ENCODE measurements at places on chromosomes 2 and 18.

- DNase-seq, result no peak
Measured at GRCh38 chr18:24370120-24370519, 27.5 kb downstream of the OSBPL1A start.

DNA sequence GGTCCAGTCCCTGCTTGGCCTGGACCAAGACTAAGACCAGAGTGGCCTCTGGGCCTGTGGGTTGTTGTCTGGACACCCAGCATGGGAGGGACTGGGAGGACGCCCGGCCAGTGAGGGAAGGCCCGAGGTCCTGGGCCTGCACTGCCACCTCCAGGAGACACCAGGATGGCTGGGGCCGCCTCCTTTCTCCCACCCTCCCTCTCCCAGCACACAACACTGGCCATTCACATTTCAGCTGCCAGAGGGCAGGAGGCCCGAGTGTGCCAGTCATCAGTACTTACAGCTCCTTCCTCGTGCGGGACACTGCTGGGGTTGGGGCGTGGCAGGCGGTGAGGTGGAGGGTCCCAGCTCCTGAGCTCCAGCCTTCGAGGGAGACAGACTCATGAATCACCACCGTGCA is 133.5 kb downstream of the ASB1 start:
- DNase-seq, result no peak

- no peak for DNase-seq
Measured at GRCh38 chr2:181467966-181468707, 11.0 kb downstream of the ITGA4 start.

DNA sequence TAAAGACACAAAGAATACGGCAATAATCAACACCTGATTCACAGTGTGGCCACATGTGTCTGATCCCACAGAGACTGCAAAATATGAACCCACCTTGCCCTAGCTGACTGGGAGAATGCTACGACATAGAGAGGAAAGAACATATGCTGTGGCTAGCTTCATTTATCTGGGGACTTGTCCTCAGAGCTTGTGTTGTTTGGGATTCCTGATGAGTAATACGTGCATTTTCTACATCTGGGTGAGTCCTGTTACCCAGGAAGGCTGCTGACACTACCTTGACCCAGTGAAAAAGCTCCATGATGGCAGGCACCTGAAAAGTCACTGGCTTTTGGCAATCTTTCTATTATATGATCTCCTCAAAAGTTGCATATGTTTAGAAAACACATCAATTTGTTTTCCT is 427.7 kb upstream of the LYPD1 start:
- no peak for DNase-seq

DNA sequence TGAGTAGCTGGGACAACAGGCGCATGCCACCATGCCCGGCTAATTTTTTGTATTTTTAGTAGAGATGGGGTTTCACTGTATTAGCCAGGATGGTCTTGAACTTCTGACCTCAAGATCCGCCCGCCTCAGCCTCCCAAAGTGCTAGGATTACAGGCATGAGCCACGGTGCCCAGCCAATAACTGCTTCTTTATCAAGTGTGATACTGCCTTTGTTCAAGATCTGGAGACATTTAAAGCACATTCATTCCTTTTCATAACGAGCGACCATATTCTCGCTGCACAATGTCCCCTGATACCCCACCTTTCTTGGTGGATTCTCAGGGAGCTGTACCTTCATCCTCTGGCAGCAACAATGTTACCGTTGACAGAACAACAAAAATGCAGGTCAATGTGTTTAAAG is 75.4 kb downstream of the PIEZO2 start:
- DNase-seq, result no peak

DNA sequence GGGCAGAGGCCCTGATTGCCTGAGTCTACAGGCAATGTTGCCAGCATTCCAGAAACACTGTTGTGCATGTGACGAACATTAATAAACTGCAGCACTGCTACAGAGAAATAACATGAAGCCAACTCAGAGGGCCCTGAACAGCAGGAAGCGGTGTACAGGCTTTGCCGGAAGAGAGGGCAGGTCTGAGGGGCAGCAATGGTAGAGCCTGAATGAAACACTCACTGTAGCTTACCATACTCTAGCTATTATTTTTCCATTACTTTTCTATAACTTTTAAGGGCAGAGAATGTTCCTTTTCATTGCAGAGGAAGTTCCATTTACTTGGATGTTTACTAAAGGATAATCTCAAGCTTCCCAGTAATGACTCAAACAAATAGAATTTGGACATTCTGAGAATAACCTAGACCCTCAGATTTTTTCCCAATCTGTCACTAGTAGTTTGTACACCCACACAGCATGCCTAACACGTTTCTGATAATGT is 150.4 kb downstream of the MTX2 start:
- DNase-seq, result no peak

DNA sequence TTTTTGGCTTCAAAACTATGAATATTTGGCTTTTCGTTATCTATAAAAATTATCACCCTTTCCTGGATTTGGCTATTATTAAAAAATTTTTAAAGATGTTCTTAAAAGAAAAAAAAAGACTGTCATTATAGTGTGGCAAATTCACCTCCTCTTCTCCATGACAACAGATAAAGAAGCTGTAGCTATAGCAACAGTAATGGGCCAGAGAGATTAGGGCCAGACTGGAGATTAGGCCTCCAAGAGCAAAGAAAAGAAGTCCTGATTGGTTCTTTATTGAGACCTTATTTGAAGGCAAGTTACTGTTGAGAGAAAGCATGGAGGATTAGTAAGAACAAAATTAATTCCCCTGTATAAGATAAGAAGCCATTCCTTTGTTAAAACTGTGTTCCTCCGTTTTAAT is 812.5 kb downstream of the DCC start:
- DNase-seq, result no peak

GRCh38 chr18:59376351-59376935 is 17.4 kb upstream of the LMAN1 start:
- DNase-seq, result no peak

DNA sequence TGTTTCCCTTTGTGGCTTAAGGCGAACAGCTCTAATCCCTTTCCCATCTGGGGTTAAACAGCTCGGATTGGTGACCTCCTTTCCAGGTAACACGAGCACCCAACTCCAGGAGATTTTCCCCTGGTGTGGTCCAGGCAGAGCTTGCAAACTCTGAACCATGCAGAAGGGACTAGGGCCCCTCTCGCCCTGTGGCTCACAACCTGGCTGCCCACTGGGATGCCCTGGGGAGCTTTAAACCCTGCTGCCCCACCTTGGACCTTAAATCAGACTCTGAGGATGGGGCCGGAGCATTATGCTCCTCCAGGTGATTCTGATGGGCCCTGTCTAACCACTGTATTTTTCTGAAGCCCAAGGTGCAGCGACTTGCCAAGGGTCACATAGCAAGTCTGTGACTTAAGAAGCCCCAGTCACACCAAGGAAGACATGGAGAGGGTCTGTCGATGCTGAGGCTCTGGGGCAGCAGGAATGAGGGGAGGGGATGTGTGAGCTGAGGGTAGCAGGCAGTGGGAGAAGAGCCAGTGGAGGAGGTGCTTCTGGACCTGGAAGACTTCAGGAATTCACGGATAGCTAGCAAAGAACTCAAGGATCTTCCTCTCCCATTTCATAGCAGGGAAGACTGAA is 5.9 kb downstream of the ARID5A start:
- no peak for DNase-seq

DNA sequence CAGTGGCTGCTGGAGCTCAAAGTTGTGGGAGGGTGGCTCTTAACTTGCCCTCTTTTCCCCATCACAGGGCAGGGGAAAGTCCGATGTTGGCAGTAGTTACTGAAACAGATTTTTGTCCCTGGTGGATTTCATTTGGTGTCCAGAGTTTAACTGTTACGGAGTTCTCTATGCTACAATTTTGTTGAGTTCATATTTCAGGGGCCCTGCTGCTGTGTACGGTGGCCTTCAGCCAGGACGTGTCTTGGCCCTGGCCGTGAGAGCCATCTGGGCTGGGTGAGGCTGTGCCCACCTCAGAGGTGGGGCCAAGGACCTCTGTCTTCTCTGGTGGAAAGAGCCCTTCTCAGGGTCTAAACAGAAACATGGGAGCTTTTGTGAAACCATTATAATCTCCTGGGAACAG is 67.4 kb downstream of the SH3YL1 start:
- DNase-seq, result no peak

DNA sequence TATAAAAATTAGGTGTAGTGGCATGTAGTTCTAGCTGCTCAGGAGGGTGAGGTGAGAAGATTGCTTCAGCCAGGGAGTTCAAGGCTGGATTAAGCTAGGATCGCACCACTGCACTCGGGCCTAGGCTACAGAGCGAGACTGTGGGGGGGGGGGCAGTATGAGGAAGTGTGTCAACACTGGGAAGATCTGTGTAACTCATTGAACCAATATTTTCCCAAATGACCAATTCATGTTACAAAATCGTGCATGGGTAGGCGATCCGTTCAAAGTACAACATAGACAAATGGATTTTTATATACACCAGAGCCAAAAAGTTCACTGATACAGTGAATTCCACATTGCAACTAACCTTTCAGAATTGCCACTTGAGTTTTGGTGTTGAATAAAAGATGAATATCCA is 8.1 kb downstream of the SMAD4 start:
- no peak for DNase-seq

Data from activated CD4-positive, alpha-beta T cell treated with anti-CD3 and anti-CD28 coated beads for 24 hours (primary cell).